ENCODE measurements at places on chromosomes 3 and 15.

GRCh38 chr3:60756241-60757030 is 494.8 kb downstream of the FHIT start:
- DNase-seq, result no peak

GRCh38 chr3:12598890-12599289 is 42.0 kb downstream of the MKRN2 start:
- DNase-seq, result no peak

DNA sequence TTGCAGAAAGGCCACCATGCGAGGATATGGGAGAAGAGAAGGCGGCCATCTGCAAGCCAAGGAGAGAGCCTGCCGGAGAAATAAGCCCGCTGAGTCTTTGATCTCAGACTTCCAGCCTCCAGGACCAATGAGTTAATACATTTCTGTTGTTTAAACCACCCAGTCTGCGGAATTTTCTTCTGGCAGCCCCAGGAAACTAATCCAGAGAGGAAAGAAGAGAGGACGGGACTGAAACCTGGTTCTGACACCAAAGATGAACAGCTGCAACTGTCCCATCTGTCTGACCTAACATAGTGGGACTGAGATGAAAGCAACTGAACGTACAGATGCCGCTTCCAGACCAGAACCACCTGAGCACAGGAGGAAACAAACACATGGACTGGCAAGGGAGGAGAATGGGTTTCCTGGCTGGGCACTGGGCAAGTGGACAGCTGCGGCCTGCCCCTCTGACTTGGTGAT is 32.3 kb downstream of the VGLL4 start:
- no peak for DNase-seq

DNA sequence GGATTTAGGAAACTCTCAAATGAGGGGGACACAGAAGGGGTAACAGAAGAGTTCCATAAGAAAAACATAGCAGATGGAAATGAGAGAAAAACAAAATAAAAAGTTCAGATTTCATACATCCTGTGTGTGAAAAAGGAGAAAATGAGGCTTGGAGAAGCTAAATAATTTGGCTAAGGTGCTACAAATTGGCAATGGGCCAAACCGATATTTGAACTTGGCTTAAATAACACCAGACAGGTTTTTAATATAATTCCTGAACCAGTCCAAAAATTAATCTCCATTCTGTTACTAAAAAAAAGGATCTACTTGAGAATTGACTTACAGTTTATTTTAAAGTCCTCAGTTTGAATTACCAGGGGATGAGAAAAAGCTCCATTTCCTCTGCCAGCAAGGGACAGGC is 342.9 kb upstream of the DPH6 start:
- no peak for DNase-seq

DNA sequence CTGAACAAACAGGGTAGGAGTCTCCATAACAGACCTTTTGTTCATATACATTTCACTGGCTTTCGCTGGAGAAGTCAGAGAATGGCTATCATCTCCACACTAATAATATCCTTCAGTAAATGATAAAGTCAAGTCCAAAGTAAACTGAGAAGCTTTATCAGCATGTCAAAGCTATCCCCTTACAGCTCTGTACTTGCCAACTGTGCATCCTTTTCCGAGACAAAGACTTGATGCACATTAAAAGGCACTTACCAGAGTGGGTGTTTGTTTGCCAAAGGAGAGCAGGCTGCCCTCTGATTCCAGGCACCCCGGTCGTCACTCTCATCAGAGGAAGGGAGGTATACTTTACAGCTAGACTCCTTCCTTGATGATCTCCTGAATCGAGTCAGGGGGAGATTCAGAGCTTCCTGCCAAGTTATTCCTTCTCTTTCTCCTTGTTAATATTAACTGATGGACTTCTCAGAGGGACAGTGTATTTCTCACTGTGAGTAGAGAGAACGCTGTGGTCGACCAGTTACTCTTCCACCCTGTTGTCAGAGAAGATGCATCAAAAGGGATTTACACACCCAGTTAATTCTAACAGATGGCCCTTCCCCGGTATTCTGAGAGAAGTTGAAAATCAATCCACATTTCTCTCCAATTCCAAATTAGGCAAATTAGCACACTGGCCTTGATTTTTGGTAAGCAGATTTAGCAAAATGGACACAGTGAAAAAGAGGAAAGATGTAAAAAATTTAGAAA is 504.7 kb upstream of the NR2F2 start:
- DNase-seq, result peak; percentile 66

GRCh38 chr3:71131375-71132314 is 451.9 kb downstream of the FOXP1 start:
- no peak for DNase-seq

- DNase-seq, result no peak
Measured at GRCh38 chr3:136632625-136633081, 119.5 kb downstream of the STAG1 start.

- DNase-seq, result no peak
Measured at GRCh38 chr3:8143186-8143585, 358.4 kb upstream of the LMCD1 start.

DNA sequence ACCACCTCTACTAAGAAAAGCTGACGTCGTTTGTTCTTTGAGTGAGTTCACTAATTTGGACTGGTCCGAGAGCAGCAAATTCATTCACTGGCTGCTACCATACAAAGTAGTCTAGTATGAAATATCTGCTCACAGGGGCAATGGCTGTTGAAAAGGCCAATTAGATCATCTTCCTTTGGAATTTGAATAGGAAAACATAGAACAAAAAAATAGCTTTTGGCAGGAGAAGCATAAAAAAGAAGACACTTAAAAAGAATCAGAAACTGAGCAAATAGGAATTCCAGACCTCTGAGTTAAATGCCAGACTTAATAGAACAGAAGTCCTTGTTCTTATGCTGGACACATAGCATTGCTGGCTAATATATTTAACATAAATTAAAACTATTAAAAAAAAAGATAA is 159.3 kb downstream of the IL1RAP start:
- DNase-seq, result no peak

- DNase-seq, result no peak
Measured at GRCh38 chr15:77798151-77798835, 165.6 kb upstream of the LINGO1 start.

- DNase-seq, result no peak
Measured at GRCh38 chr3:149243540-149243939, 21.9 kb upstream of the CP start.

- DNase-seq, result no peak
Measured at GRCh38 chr15:89067751-89068150, 20.5 kb upstream of the ABHD2 start.

DNA sequence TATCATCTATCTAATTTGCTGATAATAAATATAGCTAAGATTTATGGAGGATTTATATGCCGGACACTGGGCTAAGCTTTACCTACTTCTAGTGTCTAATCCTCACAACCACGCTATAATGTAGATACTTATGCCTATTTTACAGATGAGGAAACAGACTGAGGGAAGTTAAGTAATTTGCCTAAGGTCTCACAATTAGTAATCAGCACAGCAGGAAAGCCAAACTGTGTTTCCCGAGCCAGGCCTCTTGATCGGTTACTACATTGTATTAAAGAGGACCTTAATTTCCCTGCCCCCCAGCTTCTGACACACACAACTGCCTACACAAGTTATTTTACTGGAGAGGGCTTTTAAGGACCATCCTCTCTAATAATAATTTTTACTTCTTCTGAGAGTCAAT is 40.9 kb downstream of the ONECUT1 start:
- no peak for DNase-seq

DNA sequence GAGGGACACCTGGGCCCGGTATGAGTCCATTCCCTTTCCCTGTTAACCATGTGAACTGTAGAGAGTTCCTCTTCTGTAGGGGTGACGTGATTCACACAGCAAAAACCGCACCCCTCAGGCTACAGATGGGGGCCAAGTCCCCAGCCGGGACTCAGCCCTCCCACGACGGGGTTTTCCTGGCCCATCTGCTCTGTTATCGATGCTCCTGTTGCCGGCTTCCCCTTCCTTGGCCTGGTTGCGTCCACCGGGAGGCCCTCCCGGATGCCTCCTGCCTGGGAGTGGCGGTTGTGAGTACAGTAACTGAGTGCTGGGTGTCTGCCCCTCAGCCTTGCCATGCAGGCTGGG is 817 bp upstream of the PLXNA1 start:
- no peak for DNase-seq

DNA sequence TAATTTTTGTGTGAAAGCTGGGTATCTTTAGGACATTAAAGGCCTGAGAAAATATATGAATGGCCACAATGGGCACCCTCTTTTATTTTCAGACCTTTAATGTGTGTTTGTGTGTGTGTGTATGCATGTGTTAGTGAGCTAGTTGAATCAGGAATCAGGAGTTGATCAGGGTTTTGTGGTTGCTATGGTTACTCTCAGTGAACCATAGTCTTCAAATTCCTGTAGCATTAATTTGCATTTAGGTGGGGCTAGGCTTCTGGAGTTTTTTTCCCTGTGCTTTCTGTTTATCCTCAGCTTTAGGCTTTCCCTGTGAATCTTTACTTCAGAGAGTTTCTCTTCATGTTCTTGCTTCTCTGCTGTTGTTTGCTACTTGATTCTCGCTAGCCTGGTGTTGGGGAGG is 122.0 kb upstream of the ONECUT1 start:
- no peak for DNase-seq

- no peak for DNase-seq
Measured at GRCh38 chr15:46344915-46345314, 710.1 kb downstream of the SQOR start.

- DNase-seq, result peak; percentile 19
Measured at GRCh38 chr3:101512646-101513418, at the start of gene SENP7. Gene SENP7 (minus strand): TSS chr3:101513212. CDS start chr3:101513130, 82 bp downstream.

- no peak for DNase-seq
Measured at GRCh38 chr3:163547014-163547685, 1531.1 kb downstream of the SI start.

GRCh38 chr3:185317674-185318073 is 45.3 kb upstream of the MAP3K13 start:
- DNase-seq, result no peak

- no peak for DNase-seq
Measured at GRCh38 chr3:186461141-186461540, 83.0 kb downstream of the CRYGS start.

DNA sequence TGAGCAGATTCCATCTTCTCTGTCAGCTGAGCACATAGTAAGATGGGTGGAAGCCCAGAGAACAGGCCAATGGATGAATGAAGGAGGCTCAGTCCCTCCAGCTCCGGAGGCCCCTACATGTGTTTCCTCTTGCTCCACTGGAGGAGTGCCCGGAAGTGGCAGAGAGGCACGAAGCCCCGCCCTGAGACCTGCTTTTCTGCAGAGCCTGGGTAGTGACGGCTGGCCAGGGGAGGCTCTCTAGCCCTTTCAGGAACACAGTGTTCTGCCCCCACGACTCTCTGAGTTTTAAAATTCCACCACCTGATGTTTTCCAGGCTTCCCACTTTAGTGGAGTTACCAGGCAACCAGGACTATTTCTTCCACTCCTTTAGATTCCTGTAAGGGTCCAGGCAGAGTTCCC is 149.4 kb upstream of the SLC6A11 start:
- DNase-seq, result no peak

DNA sequence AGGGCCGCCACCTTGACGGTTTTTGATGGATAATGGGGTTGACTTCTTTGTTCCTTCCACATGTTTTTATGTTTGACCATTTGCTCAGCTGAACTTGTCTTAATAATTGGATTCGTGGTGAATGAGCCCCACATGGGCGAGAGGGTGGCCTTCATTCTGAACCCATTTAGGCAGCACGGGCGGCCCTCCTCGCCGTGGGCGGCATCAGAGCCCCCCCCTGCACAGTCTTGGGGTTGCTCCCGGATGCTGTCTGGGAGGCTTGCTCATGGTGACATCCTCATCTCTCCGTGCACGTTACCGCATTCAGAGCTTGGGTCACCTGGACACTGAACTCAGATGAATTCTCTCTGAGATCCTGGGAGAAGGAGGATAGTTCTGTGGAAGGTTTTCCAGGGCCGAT is 172.3 kb upstream of the OSBPL11 start:
- DNase-seq, result no peak

DNA sequence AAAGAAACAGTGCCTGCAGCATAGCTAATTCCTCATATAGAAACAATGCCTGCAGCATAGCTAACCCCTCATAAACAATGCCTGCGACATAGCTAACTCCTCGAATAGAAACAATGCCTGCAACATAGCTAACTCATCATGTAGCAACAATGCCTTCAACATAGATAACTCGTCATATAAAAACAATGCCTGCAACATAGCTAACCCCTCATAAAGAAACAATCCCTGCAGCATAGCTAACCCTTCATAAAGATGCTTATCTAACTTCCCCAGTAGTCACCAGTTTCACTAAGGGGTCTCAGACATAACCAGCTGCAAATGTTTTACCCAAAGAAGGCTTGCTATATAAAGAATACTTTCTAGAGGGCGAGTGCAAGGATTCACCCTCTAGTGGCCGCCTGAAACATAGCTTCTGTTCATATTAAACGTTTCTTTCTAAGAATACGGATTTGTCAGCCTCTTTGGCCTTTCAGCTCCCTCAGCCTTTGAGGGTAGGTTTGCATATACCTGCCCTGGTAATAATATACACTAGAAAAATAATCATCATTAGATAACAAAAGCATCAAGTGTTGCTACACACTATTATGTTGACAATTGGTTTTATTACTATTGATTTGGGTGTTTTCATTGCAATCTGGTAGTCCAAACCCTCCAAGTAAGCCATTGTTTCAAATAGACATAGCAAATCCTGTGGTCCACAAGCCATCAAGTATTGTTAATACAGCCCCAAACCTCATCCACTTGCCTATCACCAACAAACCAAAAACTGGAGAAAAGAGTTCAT is 44.4 kb upstream of the FAN1 start:
- DNase-seq, result no peak

- no peak for DNase-seq
Measured at GRCh38 chr3:69164296-69164695, 41.9 kb upstream of the LMOD3 start.

DNA sequence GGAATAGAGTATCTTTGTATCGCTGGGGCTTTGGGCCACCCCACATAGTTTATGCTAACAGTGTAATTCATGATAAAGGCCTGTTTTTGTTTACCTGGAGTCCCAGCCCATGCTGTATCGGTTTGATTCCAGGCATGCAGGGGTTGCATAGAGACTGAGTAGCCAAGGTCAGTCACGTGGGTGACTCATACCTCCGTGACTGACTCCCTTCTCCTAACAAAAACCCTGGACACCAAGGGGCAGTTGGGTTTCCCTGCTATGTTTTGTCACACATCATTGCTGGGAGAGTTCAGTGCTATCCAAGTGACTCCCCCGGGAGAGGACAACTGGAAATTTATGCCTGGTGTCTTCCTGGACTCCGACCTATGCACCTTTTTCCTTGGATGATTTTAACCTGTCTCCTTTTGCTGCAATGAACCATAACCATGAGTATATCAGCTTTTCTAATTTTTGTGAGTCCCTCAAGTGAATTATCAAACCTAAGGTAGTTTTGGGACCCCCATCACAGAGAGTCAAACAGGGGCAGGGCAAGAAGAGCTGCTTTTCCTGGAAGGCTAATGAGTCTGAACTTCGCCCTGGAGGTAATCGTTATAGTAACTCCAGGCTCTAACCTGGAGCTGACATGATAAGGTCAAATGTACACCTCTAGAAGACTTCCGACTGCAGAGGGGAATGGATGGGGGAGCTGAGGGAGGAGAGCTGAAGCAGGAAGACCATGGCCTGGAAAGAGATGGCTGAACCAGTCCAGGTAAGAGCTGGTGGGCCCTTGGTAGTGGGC is 57.0 kb downstream of the SRGAP3 start:
- no peak for DNase-seq

Data from NCI-H187 treated with DMSO at 0.1 percent for 48 hours (cell line).